Stimulated activated CD8-positive, alpha-beta memory T cell treated with anti-CD3 and anti-CD28 coated beads, Interleukin-7, amount 100 ng/mL, for 1 hour (primary cell): ENCODE measurements at places on chromosomes 16 and 17.
A peak's percentile ranks its signal among the peaks of the same experiment; 100 is the strongest.

GRCh38 chr16:85126705-85127378 is 14.6 kb upstream of the CIBAR2 start:
- DNase-seq, result no peak

GRCh38 chr17:62627904-62628633 is 599 bp downstream of the MRC2 start:
- DNase-seq, result no peak

DNA sequence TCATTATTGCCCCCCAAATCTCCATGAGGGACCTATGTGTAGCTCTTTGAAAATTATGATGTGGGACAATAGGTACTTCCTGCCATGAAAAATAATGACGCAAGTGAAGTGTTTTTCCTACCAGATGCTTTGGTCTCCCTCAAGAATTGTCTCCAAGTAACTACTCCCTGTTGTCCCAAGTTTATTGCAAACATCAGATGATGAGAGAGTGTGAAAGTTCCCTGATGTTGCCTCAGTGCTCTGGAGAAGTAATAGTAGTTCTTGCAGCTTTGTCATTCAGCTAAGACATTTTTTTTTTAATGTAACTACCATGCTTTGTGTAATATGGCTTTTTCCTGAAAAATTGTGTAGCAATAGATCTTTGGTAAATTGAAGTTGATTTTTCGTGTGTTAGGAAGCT is 20.1 kb downstream of the LPCAT2 start:
- DNase-seq, result no peak

GRCh38 chr17:28324781-28325180 is 5.8 kb downstream of the TMEM97 start:
- no peak for DNase-seq

DNA sequence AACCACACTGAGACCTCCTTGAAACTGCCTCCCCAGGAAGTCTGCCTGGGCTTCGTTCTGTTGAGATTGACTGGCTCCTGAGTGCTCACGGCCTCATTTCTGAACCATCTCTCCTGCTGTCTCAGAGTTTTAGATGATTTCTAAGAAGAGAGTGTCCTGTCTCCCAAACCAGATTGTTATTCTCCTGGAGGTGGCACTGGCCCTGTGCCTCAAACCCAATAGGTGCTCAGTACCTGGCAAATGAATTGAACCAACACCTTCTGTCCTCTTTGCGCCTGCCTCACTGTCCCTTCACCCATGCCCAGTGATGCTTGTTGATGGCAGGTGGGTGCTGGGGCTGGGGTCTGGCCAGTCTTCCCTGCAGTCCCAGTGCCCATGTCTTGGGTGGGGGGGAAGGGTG is 36.3 kb upstream of the C1QL1 start:
- DNase-seq, result no peak

GRCh38 chr17:47287639-47288038 is 34.0 kb downstream of the ITGB3 start:
- no peak for DNase-seq

GRCh38 chr17:39225959-39226683 is 376 bp upstream of the STAC2 start:
- peak; percentile 38 for DNase-seq

GRCh38 chr16:11183035-11183812 is 72.8 kb downstream of the SOCS1 start:
- no peak for DNase-seq

- no peak for DNase-seq
Observed at GRCh38 chr16:74903901-74904678, 80.8 kb downstream of the WDR59 start.

DNA sequence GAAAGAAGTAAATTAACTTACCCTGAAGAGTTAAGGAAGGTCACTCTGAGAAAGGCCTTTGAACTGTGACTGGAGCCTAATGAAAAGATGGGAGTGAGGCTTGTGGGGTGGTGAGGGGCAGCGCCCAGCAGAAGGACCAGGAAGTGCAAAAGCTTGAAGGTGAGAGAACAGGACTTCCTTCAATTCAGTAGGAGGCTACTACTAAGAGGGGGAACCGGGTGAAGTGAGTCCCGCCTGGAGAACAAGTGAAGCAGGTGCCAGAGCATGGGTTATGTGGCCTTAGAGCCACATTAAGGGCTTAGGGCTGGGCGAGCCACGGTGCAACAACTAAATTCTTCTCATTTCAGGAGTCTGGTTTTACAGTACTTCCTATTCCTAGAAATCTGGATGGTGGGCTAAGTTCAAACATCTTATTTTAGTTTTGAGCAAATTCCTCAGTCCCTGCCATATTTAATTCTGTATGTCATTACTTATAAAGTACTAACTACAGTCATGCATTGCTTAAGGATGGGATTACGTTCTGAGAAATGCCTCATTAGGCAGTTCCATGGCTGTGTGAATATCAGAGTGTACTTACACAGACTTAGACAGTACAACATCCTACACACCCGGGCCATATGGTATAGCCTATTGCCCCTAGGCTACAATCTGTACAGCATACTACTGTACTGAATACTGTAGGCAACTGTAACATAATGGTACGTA is 5.1 kb downstream of the CFAP20 start:
- DNase-seq, result no peak

DNA sequence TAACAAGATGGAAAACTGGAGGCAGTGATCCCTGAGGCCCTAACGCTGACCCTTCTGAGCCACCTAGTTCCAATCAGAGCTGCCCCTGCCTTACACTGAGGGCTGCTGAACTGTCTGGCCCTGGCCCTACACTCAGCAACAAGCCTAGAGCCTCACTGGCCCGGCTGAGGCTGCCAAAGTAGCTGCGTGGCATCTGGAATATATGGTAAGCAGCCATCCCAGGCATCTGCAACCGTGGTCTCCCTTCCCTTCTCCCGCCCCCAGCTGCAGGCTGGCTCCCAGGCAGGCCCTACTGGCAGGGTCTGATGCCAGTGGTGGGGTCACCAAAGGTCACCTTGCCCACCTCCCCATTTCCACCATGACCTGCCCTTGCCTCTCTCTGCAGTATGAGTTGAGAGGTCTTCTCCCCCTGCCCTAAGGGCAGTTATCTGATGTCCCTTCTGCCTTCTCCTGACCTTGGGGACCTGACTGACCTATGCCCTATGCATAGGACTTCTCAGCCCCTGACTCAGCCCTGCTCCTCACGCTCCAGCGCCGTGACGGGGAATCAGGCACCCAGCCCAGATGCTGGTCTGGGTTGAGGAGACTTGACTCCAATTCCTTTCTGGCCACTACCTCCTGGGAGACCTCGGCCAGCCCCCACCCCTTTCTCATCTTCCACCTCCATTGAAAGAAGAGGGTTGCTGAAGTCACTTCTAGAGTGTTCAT is 45.3 kb downstream of the CPNE2 start:
- DNase-seq, result no peak

DNA sequence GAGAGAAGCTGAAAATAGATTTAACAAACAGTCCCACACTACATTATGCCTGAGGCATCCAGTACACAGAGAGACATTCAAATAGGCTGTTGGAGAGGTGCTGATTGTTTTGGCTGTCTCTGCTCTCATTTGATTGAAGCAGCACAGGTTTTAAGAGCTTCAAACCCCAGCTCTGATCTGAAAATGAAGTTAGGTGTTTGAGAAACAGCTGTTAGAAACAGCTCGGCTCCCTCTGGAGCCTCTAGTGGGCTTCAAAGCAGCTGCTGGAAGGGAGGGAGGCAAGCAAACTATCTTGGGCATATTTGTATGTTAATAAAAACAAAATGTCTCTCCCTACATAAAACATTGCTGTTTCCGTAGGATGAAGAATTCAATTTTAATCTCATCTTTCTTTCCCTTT is 607.3 kb upstream of the GOT2 start:
- DNase-seq, result no peak

GRCh38 chr16:52078716-52079655 is 468.0 kb downstream of the TOX3 start:
- DNase-seq, result no peak

- peak; percentile 17 for DNase-seq
Observed at GRCh38 chr17:37089956-37090355, 141.2 kb downstream of the AATF start.

DNA sequence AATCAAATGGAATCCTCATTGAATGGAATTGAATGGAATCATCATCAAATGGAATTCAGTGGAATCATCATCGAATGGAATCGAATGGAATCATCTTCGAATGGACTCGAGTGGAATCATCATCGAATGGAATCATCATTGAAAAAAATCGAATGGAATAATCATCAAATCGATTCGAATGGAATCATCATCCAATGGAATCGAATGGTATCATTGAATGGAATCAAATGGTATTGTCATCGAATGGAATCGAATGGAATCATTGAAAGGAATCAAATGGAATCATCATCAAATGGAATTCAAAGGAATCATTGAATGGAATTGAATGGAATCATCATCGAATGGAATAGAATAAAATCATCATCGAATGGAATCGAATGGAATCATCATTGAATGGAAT is 619.3 kb downstream of the TP53TG3F start:
- DNase-seq, result no peak

GRCh38 chr16:77732241-77732946 is 10.1 kb downstream of the NUDT7 start:
- no peak for DNase-seq

DNA sequence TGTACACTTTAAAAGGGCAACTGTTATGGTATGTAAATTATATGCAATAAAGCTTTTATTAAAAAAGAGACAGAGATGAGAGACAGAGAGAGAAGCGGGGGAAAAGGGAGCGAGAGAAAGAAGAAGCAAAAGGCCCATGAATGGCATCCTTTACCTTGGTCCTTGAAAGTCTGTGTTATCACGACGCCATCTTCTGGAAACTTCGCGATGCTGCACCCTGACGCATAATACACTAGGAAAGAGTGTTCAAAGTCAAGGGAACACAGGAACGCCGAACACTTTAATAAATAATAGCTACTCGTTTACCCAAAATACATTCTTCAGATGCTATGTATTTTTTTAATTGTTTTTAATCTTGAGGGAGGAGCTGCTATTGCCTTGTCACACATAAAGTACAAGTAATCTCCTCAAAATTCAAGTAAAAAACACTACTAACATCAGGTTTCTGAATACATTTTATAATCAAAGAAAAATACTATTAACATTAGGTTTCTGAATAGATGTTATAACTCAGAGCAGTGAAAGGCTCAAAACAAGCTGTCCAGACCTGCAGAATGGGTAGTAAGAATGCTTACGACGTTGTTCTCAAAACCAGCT is 23.0 kb upstream of the SLC38A8 start:
- DNase-seq, result no peak

- no peak for DNase-seq
Observed at GRCh38 chr16:16096121-16096857, 127.0 kb downstream of the ABCC6 start.

GRCh38 chr17:15945527-15946191 is 729 bp downstream of the ADORA2B start:
- no peak for DNase-seq

- no peak for DNase-seq
Observed at GRCh38 chr16:78957317-78958100, 643.0 kb downstream of the MAF start.

DNA sequence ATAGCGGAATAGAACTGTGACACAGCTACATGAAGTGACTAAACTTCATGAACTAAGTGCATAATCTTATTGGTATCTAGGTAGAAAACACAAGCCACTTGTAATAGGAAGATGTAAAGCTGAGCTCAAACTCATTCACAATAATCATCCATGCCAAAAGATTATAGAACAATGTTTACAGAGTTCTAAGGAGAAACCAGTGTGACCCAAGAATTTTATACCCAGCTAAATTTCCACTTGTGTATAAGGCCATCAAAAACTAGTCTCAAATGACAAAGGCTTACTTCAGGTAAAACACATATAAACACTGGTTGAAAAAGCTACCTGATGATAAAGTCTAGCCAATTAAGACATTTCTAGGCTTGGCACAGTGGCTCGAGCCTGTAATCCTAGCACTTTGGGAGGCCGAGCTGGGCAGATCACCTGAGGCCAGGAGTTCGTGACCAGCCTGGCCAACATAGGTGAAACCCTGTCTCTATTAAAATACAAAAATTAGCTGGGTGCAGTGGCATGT is 16.9 kb upstream of the CPD start:
- no peak for DNase-seq

DNA sequence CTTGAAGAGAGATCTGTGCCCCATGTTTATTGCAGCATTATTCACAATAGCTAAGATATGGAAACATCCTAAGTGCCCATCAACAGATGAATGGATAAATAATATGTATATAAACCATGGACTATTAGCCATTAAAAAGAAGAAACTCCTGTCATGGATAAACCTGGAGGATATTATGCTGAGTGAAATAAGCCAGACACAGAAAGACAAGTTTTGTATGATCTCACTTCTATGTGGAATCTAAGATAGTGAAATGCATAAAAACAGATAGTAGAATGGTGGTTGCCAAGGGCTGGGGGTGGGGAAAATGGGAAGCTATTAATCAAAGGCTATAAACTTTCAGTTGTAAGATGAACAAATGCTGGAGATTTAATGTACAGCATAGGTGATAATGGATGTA is 19.9 kb upstream of the HEATR6 start:
- no peak for DNase-seq

DNA sequence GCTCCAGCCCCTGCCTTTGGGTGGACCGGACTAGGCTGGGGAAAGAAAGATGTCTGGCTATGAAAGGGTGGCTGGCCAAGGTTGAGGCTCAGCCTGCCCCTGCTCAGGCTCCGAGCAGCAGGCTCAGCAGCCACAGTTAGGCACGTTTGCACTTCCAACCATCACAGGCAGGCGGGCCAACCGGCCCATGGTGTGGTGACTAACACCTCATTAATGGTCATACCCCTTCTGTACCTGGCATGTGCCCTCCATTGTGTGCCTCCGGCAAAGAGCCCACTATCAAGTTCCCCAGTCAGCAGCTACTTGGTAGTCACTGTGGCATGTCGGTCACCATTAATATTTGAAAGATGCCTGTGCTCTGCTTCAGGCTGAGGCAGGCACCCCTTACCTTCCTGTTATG is 6.7 kb downstream of the TBC1D24 start:
- no peak for DNase-seq

GRCh38 chr17:9220398-9221146 is 199.3 kb downstream of the NTN1 start:
- no peak for DNase-seq

GRCh38 chr16:52727441-52727840 is 180.5 kb upstream of the TOX3 start:
- DNase-seq, result no peak

DNA sequence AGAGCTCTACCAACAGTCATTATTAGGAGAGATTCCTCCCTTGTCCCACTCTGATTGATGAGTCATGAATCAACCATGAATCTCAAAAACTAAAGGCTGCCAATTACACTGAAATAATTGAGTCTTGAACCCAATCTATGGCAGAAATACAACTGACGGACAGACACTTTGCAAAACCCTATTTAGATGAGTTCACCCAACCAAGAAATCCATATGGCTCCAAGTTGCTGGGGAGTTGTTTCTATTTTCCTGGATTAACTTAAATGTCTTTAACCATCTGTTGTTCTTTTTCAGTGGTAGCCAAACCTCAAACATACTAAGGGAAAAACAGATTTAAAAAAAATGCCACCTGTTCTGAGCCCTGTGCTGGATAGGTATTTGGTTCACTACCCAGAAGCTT is 151.0 kb downstream of the SHISA9 start:
- DNase-seq, result no peak
